Liver (tissue), 10 donors: ENCODE measurements at places on chromosomes 13 and 19. TPM values are rescaled to one million over a fixed set of nuclear protein-coding genes. Genes with fewer than 3 reads are reported as not detected.

ZSCAN5B gene
- polyA plus RNA-seq, result not detected

DNA sequence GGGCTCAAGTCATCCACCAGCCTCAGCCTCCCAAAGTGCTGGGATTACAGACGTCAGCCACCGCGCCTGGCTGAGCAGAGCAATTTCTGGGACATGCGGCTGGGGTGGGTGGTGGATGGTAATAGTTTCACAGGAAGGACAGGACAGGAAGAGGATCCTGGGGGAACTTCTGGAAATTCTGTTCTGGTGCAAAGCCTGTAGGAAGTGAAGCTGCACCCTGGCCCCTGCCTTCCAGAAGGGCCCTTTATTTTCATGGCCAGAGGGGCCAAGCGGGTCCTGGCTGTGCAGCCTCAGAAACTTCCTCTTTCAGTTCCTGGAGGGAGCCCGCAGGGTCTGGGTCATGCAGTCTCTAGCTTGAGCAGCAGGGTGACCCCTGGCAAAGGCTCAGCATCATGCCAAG is 15.7 kb downstream of the FEM1A start:
- no peaks in the 10 kb centered on the region for H3K27me3 ChIP-seq
- H3K36me3 ChIP-seq, result no peaks in the 10 kb centered on the region
- H3K27ac ChIP-seq, result no peak overlapping the region
- no peak for DNase-seq

GRCh38 chr13:61417086-61417570 is 1.5 kb upstream of the PCDH20 start:
- DNase-seq, result no peak
- no peaks in the 10 kb centered on the region for H3K36me3 ChIP-seq
- no peaks in the 10 kb centered on the region for H3K27me3 ChIP-seq
- no peak overlapping the region for H3K27ac ChIP-seq
- H3K4me3 ChIP-seq, result no peak overlapping the region
- H3K4me1 ChIP-seq, result peaks cover 4% of the 10 kb centered on the region

- no peak overlapping the region for H3K4me3 ChIP-seq
- H3K27ac ChIP-seq, result no peak overlapping the region
- no peak for DNase-seq
- no peaks in the 10 kb centered on the region for H3K36me3 ChIP-seq
These were observed 511.5 kb downstream of the UQCRFS1 start for GRCh38 chr19:28701491-28701890.

CPT1C gene
- 0.75 TPM for polyA plus RNA-seq
